ENCODE measurements at places on chromosomes 5 and 9.

- DNase-seq: no peak
These were observed 126.8 kb downstream of the TMEM174 start for GRCh38 chr5:73299665-73300336.

DNA sequence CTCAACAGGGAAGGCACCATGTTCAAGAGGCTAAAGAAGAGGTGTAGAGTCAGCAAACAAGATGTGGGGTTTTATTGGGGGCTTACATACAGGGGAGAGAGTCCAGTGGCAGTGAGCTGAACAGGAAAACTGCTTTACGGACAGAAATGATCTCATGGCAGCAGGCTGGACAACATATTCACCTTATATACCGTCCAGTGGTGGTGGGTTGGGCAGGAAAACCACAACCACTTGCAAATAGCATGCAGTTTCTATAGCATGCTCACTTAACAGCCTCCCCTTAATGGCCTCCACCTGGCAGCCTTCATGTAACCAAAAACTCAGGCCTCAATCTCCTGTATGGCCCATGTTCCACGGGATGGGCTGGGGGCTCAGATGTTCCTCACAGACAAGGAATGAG is 5.4 kb downstream of the TNFSF8 start:
- no peak for DNase-seq

DNA sequence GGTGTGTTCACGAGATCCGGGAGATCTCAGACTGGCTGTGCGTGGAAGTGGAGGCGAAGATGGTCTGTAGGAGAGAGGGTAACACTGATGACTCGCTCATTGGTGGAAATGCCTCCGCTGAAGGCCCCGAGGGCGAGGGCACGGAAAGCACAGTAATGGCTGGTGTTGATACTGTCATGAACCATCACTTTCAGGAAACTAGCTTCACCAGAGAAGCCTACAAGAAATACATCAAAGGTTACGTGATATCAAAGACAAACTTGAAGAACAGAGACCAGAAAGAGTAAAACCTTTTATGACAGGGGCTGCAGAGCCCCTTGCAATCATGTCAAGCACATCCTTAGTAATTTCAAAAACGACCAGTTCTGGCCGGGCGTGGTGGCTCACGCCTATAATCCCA is 265.7 kb downstream of the GOLPH3 start:
- no peak for DNase-seq

- DNase-seq: no peak
These were observed 195.4 kb downstream of the HSPA4 start for GRCh38 chr5:133247151-133247709.

DNA sequence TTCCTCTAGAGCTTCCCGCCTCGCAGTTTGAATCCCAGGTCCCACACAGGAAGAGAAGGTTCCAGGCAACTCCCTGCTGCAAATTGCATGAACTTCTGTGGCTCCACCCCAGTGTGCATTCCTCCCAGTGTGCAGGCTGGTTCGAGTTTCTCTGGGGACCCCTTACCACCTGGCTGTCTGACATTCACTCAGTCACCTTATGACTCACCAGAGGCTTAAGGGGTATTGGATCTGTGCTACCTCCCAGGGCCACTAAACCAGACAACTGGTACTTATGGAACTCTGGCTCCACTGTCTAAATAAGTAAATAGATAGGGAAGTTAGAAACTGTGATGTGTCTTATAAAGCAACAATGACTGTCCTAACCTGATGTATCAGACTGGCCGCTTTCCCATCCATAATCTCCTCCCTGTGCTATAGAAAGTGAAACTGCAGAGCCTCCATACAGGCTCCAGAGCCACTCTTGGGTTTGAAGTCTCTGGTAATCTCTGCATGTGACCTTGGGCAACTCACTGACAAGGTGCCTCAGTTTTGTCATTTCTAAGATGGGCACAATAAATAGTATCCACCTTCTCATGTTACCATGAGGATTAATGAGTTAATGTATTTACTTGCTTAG is 720.6 kb downstream of the SEMA5A start:
- no peak for DNase-seq

DNA sequence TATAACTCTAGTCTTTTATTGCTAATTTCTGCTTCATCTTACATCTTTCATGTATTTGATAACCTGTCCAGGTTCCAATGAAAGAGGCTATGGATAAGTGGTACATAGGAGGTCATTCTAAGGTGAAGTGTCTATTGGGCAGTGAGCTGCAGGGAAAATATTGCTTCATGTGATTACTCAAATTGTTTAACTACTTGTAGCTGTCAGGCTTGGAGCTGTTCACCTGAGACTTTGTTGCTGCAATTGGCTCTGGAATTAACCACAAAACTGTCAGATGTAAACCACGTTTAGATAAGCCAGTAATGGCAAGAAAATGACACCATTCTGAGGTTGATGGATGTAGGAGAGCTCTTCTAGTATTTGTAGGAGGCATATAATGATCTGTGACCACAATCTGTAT is 26.0 kb downstream of the ADAMTSL1 start:
- DNase-seq: no peak

DNA sequence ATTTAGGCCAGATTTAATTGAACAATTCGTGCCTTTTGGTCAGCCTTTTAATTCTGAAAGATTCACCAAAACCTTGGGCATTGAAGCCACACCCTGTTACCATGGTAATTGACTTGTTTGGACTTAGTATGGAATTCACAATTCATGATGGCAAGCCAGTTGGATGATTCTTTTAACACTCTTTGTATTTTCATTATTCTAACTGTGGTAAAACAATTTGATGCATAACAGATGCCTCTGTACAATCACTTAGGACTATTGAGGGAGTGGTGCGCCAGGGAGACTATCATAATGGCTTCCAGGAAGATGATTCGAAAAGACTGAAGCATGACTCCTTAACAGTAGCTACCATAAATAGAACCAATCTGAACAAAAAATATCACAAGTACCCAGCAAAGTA is 381.1 kb upstream of the ADAMTS16 start:
- no peak for DNase-seq

DNA sequence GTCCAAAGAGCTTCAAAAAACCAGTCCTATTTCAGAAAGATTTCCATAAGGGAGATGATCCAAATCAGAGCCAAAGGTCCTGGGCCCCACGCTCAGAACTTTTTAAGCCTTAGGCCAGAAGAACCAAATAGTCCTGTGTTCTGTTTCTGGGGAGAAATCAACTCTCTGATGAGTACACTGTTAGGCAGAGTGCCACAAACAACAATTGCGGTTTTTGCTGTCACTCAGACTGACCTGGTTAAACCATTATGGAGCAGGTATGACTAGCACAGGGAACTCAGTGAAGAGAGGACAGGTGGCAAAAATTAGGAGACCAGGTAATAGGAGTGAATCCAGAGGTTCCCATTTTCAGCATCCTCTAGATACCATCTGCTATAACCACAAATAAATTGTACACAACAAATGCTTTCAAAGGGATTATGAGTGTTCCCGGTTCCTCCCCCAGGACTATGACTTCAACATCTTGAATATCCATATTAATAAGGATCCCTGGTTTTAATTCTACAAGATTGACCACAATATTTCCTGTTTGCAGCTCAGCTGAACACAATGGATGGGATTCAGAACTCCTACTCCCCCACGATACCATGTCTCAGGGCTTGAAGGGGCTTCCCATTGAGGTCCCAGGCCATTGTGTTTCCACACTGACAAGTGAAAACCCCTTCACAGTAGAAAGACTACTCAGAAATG is 52.1 kb upstream of the FREM1 start:
- DNase-seq: no peak

- DNase-seq: no peak
These were observed 23.6 kb upstream of the SARDH start for GRCh38 chr9:133761641-133762248.

DNA sequence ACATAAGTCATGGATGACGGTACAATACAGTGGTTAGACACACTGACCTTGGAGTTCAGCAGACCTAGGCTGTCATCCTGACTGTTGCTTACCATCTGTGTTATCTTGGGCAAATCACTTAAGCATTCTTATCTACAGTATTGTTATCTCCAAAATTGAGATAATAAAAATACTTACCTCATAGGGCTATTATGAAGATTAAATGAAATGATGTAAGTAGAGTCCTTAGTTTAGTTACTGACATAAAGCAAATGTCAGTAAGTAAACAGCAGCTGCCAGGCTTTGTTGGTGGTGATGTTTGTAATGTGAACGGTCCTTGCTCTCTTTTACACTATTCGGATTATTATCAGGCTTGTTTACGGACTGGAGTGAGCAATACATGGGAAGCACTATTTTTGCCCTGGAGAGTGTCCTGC is 107.3 kb upstream of the DPYSL3 start:
- DNase-seq: no peak

GRCh38 chr9:26264709-26265601 is 586.7 kb upstream of the TUSC1 start:
- DNase-seq: no peak

GRCh38 chr9:9142001-9142400 is 1342.4 kb upstream of the DMAC1 start:
- no peak for DNase-seq

DNA sequence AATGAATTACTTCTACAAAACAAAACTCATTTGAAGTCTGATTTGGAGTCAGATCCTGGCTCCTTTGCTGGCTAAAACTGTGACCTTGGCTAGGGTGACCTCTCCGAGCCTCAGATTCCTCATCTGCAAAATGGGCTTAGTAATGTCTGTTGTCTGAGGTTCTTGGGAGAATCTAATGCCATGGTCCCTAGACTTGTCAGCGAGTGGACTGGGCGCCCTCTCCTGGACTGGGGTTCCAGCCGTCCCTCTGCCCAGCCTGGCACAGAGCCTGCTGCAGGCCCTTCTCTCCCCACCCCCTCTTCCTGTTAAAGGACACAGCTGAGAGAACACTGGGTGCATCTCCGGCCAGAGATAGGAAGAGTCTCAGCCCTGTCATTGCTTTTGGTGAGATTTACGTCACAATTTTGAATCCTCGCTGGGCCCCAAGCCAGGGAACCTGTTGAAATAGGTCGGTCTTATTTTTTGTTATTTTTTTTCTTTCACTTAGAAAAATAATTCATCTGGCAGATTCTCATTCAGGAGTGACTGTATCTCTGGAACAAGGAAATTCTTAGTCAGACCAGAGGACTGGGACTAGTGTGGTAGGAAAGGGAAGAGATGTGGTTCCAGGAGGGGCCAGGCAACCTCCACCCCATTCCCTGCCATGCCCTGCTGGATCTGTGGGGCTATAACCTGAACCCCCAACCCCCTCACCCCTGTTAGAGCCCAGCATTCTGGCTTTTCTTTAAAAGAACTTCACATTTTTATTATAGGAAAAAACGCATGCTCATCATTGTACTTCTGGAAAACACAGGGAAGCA is 48.2 kb upstream of the RPL26L1 start:
- no peak for DNase-seq
